ENCODE measurements at places on chromosomes 5 and 9.
A peak's percentile ranks its signal among the peaks of the same experiment; 100 is the strongest.

DNA sequence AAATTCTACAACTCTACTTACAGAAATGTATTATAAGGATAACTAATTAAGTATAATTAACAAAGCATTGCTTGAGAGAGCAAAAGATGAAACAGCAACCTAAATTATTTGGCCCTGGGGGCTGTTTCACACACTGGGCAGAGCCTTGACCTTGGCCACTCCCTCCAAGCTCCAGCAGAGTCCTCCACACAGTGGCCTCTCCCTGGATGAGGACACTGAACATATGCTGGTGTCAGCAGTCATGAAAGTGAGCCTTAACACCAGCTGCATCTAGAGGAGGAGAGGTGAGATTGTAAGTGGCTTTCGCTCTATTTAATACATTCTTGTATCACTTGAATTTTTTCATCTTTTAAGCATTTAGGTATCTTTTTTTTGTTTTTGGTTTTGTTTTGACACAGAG lies 23.3 kb upstream of the ZDHHC12 start:
- DNase-seq = no peak

GRCh38 chr5:156137071-156137869 lies 189.7 kb upstream of the SGCD start:
- no peak for DNase-seq

DNA sequence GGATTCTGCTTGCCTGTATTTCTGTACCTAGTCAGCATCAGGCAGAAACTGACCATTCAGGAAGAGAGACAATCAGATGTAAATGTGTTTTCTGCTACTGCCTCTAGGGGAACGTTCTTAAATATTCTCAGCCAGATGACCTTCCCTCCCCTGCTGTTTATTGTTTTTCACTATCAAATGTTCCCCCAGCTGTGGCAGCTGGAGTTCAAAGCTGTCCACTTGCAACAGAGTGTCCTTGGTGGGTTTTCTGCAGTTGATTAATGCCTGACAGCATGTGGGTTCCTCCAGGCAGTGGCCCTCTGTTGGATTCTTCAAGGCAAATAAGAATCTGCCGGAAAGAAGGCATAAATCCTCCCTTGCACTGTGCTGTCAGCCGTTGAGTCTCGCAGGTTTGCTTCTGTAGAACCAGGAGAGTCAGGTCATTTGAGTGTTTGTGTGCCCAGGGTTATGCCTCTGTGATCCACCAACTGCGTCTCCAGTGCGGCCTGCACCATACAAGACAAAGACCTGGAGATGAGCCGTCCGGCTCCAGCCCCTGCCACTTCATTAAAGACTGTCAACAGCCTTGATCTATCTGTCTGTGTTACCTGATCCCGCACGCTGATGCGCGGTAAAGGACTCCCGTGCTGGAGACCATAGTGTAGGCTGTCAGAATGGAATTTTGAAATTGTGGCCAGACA lies 203.4 kb downstream of the GADD45G start:
- DNase-seq = no peak

GRCh38 chr9:32533336-32533735 lies 7.3 kb upstream of the RIGI start:
- DNase-seq = no peak

- no peak for DNase-seq
These were observed 13.8 kb downstream of the VAV2 start for GRCh38 chr9:133978226-133978898.

DNA sequence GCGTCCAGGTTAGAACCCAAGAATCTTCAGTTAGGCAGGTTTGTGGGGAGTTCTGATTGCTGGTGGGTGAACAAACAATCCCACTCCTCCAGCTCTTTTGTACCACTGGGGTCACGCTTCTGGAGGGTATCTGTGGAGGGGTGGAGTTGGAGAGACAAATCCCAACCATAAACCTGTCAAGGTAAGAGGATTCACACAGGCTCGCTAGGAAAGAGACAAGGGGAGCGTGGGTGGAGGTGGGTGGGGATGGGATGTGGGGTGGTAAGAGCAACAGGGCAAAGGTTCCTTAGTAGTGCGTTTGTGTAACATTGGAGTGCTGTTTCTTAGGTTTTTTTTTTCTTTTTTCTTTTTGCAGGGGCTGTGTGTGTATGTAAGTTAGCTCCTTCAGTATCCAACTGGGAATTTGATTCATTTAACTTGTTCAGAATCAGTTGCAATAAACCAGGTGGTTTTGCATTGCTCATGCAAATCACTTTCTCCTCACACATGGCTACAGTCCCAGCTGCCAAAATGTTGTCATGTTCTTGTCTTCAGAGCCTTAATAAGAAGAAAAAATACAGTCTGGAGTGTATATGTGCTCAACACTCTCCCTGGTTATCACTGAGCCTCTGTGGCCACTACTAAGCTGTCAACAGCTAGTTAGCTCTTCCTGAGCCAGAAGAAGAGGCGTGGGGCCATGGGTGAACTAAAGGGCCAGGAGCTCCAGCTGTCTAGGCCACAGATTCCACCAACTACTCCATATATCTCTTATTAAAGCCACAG lies 164.0 kb upstream of the RAD23B start:
- no peak for DNase-seq

DNA sequence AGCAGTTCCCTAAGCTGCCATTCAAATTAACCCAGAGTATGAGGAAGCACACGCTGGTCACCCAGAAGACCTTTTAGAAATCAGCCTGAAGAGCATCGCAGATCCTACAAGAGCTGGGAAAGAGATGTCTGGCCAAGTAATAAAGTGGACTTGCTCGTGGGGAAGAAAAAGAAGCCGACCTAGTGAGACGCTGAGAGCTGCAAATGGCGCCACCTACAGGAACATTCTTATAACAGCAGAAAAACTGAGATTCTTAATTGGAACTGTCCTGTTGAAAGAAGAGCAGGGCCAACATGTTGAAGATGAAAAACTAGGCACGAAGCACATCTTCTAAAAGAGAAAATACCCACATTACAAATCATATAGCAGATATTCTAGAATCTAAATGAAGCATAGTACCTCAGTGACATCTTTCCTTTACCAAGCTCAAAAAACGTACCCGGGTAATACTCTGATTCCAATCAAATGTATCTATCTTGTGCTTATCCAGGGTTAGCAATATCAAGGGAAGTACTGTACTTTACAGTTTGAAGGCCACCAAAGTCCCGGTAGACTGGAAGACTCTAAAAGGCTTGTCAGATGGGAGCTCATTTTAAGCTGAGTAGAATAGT lies 3.9 kb upstream of the GNAQ start:
- peak; percentile 70 for DNase-seq

- DNase-seq = no peak
These were observed 586.3 kb downstream of the BRINP1 start for GRCh38 chr9:118782790-118783463.

- DNase-seq = no peak
These were observed 12.9 kb downstream of the NIPSNAP3B start for GRCh38 chr9:104776797-104777196.

DNA sequence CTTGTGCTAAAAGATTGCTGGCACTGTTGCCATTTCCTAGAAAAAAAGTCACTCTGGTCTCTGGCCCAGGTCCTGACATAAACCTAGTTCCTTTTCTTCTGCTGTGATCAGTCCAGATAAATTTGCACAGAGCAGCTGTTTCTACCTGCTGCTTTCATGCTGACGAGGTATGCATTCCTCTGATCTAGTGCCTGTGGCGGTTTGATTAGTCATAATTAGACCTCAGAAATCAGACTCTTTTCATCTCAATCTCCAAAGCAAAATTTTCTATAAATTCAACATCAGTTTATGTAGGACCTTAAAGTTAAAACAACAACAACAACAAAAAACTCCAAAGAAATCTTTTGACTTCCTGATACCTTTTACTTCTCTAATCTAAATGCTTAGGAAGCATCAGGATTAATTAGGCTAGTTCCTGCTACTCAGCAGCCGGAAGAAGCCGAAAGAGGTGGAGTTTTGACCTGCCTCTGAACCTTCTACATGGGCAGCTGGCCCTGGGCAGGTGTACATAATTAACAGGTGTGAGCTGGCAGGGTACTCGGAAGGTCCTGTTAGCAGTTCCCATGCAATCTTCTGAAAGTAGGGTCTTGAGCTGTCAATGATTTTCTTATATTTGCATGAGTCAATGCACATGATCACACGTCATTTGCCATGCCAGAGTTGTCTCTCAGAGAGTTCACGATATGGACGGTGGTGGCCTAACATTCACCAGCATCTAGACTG lies 83.3 kb upstream of the CCDC112 start:
- DNase-seq = no peak

- DNase-seq = no peak
These were observed 1.3 kb downstream of the GNG10 start for GRCh38 chr9:111662576-111663300.

DNA sequence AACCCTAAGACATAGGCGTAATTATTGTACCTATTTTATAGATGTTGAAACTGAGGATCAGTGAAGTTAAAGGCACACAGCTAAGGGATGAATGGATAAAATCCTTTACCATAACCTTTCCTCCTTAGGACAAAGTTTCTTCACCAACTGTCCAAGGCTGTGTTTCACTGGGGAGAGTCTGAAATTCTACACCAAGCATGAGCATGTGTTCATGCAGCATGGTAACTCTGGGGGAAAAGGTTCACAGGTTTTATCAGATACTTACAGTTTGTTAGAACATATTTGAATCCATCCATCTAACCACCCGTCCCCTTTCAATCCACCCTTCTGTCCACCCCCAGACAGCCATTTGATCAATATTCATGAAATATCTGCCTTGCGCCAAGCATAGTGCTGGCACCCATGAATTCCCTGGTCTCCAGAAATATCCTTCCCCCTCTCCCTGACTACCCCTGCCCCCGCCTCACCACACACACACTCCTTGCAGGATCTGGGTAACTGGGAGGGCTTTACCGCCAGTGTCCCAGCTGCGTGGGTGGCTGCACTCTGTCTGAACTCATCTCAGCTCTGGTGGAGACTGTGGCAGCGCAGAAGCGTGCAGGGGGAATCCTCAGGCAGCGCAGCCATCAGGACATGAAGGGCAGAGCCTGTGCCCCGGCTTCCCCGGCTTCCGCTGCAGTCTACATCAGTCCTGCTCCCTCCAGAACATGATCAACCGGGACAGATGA lies 6.3 kb upstream of the KCNIP1 start:
- DNase-seq = no peak

- DNase-seq = no peak
These were observed 9.1 kb downstream of the MEGF9 start for GRCh38 chr9:120705174-120705573.

- DNase-seq = no peak
These were observed 61.6 kb downstream of the IPPK start for GRCh38 chr9:92608241-92608908.

DNA sequence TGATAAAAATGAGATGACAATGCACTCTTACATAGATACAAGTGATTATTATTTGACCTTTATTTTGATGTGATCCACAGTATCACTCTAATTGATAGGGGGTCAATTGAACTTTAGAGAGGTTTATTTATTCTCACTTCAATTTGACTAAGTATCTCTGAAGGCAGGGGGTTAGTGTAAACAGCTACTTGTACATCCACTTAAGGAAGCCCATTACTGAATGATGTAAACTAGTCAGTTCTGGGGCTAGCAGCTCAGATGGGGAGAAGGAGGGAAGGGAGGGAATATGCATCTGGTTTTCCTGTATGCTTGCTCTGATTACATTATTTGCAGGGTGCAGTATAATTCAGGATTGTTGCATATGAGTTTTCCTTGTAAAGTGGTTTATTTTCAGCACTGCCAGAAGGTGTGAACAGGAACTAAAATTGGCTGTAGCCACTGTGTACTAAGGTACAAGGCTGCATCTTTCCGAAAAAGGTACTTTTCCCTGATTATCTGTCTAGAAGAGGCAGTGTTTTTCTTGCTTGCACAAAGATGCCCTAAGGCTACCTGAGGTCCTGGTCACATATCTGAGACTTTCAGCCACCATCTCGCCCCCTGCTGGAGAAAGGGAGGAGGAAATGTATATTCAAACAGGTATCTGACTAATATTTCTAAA lies 51.2 kb downstream of the MRPS27 start:
- no peak for DNase-seq

- no peak for DNase-seq
These were observed 122.9 kb upstream of the TAF11L2 start for GRCh38 chr5:17374973-17375742.

- DNase-seq = no peak
These were observed 822 bp upstream of the TNIP1 start for GRCh38 chr5:151081431-151082281.

- no peak for DNase-seq
These were observed 15.9 kb downstream of the RETREG1 start for GRCh38 chr5:16600946-16601345.

DNA sequence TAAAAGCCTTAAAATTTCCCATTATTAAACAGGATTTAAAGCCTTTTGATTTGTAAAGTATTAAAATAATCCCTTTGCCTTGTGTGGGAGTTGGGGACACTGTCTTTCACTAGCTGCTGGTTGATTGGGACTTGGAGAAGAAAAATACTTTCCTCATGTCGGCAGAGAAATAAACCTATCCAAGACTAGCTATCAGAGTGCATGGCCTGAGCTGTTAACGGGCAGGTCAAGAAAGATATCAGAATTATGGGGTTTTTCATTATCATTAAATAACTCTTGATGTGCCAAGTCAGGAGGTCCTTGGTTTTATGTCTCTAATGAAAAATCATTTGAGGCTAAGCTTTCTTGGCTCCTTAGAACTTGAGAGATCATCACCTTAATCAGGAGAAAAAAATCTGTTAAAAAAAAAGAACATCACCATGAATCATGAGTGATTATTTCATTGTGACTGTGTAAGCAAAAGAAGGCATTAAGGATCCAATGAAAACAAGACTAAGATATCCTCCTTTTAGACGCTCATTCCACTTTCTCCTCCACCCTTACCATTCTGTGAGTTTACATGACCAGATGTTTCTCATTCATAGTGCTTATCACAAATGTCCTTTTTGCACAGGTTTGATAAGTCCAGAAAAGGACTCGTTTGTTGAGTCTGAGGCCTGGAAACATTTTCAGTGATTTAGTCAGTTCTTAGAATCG lies 140.4 kb upstream of the EGFLAM start:
- no peak for DNase-seq

GRCh38 chr5:65830856-65831255 lies 95.5 kb upstream of the ERBIN start:
- peak; percentile 79 for DNase-seq

DNA sequence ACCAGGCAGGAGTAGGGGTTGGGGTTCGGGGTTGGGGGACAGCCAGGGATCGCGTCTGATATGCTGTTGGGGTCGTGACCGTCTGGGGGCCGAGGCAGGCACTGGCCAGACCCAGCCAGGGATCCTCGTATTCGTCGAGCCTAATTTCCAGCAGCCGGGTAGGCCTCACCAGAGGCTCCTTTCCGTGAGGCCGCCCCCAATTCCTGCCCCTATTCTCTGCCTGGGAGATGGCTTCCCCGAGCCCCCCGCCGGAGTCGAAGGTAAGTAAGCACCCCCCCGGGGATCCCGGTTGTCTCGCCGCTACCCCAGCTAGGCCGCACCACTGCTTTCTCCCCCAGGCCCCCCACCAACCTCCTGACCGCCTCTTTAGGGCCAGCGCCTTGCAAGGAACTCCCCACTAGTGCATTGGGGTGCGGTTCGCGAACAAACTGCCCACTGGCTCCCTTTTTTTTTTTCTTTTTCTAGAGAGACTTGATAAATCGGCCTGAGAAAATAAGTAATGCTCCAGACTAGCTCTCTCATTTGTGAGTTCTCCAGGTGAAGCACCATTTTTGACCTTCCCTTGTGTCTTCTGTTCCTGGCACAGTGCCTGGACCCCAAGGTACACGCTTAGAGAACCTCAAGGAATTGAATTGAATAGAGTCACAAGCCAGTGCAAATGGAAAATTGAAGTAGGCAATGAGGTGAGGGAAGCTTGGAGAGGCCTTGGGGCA lies 435 bp downstream of the ZNF189 start:
- DNase-seq = no peak

All from anterior cingulate cortex (tissue), 58 donors.